Coronary artery (tissue), 2 donors: ENCODE measurements at places on chromosomes 12 and 14.

GRCh38 chr12:43177276-43177675 lies 374.7 kb downstream of the ADAMTS20 start:
- DNase-seq, result no peak

DNA sequence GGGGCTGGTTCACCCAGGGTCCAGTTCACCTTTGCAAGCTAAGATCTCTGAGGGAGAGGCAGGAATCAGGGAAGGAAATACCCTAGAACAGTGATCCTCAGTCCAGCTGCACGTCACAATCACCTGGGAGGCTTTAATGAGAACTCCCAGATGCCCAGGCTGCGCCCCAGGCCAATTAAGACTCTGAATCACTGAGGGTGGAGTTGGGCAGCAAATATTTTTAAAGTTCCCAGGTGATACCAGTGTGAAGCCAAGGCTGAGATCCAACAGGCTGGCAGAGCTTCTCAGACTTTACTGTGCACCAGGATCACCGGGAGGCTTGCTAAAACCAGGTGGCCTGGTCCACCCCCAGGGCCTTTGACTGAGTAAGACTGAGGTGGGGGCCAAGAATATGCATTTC lies 23.8 kb downstream of the MYL2 start:
- no peak for DNase-seq

GRCh38 chr12:102948941-102949352 lies 8.5 kb upstream of the ASCL1 start:
- DNase-seq, result no peak

GRCh38 chr12:67937822-67938221 lies 51.4 kb upstream of the IFNG-AS1 start:
- no peak for DNase-seq

DNA sequence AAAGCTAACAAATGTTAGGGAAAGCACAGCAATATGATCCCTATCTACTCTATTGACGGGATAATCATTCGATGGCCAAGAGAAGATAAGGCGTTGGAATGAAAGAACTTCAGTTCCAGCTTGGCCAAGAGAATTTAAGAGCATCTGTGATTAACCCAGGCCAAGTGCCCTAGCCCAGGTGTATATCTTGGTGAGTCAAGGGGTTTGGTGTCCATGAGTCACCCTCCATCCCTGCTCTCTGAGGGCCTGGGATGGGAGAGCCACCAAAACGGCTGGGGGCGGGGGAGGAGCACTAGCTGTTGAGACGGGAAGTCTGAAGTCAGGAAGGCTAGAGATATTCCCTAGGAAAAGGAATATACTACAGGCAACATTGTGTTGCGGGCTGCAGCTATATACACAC lies 13.0 kb downstream of the TBPL2 start:
- DNase-seq, result no peak
